ENCODE measurements at places on chromosomes 7 and 10. TPM values are rescaled to one million over a fixed set of nuclear protein-coding genes. Genes with fewer than 3 reads are reported as not detected.
A peak's percentile ranks its signal among the peaks of the same experiment; 100 is the strongest.

Gene CPA2
- total RNA-seq = not detected

Gene AKR1C4
- not detected for total RNA-seq

Gene OR2A42
- total RNA-seq = not detected

Gene C10orf62
- not detected for total RNA-seq

Gene CPVL
- total RNA-seq = not detected

Gene AKR1C8
- total RNA-seq = not detected

Gene TRPV5
- total RNA-seq = not detected

DNA sequence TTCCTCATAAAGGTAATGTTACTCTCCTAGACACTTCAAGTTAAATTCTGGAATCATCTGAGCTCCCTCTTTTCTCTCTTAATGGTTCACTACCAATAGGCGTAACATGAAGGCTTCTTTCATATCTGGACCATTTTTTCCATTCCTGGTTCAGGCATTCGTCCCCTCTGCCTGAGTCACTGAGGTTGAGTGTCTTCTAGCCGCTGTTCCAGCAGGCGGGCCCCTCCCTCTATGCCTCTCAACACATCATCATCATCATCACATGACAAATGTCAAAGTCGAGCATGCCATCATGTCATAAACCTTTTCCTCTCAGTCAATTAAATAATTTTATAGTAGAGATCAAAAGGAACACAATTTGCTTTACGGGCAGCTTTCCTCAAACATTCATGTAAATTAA, 168.9 kb upstream of the ASAH2 start:
- no peak for DNase-seq

GRCh38 chr7:16271355-16271915, 149.9 kb downstream of the CRPPA start:
- no peak for DNase-seq

DNA sequence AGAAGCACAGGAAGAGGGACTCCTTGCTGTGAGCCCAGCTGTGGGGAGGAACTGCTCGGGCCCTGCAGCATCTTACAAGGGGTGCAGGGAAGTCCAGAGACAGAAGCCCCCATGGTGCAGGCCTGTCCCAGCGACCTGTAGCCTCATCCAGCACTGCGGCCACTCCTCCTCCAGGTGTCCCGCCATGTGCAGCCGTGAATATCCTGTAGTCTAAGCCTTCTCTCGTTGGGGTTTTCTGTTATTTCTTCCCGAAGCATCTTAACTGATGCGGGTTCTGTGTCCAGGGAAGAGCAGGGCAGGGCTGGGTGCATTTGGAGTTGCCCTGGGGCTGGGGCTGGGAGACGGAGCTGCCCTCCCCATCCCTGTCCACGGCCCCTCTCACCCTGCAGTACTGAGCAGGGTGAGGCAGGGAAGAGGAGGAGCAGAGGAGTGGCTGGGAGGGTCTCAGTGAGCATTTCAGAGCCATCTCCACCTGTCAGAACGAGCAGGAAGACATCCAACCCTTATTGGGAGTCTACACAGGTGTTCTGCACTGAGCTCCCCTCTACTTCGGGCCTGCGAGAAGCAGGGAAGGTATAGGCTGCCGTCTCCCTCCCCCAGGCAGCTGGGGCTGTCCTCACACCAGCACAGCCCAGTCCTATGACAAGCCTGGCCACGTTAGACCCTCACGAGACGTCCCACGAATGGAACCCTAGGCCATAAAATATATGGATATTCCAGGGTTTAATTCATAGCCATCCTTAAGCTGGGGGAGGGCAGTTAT, 494.5 kb downstream of the DNAJB6 start:
- DNase-seq = no peak

GRCh38 chr10:75929630-75930161, 498.3 kb downstream of the LRMDA start:
- DNase-seq = no peak

- DNase-seq = no peak
These were observed 18.8 kb downstream of the MMD2 start for GRCh38 chr7:4939971-4940728.

GRCh38 chr10:58322072-58322834, 12.6 kb upstream of the UBE2D1 start:
- peak; percentile 10 for DNase-seq

DNA sequence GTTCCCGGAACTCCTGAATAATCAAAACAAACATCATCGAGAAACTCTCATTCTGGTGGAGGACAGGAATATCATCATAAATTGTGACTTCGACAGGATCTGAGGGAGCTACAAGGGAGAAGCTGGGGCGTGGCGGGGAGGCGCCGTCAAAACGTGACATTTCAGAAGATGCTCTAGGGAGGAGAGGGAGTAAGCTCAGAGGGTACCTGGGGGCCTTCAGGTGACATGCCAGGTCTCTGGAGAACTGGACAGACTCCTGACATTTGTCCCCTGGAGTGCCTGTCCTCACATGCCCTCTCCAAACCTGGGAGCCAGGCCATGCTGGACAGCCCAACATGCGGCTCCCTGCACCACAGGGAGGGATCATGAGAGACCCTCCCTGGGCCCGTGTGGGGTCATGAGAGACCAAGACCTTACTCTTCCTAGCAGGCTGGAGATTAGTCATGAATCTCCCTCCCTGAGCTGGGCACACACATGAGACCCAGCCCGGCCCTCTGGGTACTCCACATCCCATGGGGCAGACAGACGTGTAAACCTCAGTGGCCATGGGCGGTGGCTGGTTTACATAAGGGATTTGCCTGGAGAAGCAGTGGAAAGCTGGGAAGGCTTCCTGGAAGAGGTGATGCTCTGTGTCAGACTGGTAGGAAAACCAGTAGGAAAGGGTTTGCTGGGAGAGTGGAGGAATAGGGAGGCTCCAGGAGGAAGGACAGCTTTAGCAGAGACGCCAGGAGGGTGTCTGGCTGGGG, 81.0 kb downstream of the MYL10 start:
- DNase-seq = no peak

DNA sequence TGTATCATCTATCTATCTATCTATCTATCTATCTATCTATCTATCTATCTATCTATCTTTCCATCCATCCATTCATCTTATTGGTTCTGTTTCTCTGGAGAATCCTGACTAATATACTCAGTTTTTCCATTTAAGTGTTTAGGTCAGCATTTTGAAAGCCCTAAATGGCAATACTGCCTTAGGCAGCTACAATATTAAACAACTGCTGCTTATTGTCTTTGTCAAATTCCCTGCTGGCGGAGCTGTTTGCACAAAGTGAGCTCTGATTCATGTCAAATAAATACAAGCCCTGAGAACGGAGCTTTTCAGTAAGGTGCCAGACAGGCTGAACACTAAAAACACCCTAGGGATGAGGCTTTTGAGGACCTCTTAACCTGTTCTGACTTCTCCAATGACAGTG, 7.1 kb upstream of the KLHL7 start:
- DNase-seq = no peak

GRCh38 chr7:107660381-107661080, at the start of gene SLC26A4:
Gene SLC26A4, plus strand, starts transcription at chr7:107660828. Its CDS starts 814 bp downstream, at chr7:107661642.
- no peak for DNase-seq

- peak; percentile 13 for DNase-seq
These were observed at the start of gene CLDN3 for GRCh38 chr7:73770002-73770859. Gene CLDN3, minus strand, starts transcription at chr7:73770270. Its CDS starts 221 bp downstream, at chr7:73770049.

DNA sequence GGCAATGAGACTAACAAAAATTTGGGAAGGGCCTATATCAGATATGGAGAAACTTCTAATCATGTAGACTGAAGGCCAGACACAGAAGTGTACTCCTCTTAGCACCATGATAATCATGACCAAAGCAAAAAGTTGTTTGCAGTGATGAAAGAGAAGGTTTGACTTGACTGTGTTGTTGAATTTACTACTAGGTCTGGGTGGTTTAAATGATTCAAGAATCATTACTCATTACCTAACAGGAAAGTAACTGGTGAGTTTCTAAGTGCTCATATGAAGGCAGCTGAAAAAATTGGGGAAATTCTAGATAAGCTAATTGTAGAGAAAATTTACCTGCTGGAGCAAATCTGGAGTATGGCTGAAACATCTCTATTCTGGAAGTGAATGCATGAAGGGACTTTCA, 451.5 kb upstream of the SORCS1 start:
- DNase-seq = no peak

DNA sequence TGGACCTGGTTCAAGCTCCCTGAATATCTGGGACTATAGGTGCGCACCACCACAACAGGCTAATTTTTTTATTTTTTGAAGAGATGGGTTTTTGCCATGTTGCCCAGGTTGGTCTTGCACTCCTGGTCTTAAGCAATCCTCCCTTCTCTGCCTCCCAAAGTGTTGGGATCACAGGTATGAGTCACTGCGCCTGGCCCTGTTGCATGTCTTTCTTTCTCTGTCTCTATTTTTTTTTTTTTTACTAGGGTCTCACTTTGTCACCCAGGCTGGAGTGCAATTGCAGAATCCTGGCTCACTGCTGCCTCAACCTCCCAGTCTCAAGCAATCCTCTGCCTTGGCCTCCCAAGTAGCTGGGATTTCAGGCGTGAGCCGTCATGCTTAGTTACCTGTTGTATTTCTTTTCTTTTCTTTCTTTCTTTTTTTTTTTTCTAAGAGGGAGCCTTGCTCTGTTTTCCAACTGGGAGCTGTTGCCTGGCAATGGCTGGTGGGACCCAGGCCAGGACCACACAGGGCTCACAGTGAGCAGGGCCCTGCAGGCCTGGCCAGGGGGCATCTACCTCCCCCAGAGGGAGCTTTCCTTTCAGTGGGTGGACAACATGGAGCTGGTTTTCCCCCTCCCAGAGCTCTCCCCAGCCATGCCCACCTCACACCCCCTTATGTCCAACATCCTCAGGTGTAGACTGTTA, 6.0 kb downstream of the MYL7 start:
- no peak for DNase-seq

DNA sequence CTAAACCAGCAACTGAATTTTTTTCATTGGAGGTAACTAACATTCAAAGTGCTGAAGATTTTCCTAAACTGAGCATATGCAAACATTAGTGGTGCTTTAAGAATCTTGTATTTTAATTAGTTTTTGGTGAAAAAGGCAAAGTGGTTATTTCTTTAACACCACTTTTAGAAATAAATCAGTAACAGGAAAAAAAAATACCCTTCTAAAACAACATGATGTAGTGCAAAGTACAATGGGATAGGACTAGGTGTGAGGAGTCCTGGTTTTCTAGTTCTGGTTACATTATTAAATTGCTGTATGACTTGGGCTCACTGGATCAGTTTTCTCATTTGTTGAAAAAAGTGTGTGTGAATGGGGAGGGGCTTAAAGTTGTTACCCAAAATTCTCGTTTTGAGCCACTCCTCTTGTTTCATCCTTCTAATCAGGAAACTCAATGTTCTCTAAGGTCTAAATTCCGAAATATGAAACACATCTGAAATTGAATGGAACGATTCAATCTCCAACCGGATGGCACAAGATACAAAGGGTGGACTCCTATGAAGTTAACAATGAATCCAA, 1.8 kb downstream of the WASL start:
- DNase-seq = peak; percentile 11

DNA sequence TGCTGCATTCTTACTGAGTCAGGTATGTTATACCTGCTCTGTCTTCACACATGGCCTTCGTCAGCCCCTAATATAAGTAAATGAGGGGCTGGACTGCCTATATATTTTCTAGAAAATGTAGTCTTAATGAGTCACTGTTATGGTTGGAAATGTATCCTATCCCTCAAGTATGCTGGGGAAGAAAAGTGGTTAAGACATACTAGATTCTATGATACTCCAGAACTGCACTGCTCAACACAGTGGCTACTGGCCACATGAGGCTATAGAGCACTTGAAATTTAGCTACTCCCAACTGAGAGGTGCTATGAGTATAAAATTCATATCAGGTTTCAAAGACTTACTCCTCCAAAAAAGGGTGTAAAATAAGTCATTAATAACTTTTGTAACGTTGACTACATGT, 104.3 kb upstream of the STEAP1B start:
- no peak for DNase-seq

DNA sequence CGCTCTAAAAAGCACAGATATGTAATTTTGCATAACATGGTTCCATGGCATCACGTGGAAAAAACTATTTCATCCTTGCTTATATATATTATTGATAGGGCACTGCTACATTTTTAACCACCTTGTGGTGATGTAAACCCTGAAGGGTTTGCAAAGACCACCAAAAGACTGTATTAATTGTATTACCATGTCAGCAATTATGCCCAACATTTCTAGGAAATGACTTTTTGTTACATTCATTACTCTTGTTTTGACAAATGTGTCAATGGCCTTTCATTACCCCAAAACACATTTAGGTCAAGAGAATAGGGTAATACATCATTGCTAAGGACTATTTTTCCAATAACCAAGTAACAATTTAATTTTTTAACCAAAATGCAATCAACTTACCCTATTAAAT, 142.2 kb downstream of the NRCAM start:
- DNase-seq = no peak

DNA sequence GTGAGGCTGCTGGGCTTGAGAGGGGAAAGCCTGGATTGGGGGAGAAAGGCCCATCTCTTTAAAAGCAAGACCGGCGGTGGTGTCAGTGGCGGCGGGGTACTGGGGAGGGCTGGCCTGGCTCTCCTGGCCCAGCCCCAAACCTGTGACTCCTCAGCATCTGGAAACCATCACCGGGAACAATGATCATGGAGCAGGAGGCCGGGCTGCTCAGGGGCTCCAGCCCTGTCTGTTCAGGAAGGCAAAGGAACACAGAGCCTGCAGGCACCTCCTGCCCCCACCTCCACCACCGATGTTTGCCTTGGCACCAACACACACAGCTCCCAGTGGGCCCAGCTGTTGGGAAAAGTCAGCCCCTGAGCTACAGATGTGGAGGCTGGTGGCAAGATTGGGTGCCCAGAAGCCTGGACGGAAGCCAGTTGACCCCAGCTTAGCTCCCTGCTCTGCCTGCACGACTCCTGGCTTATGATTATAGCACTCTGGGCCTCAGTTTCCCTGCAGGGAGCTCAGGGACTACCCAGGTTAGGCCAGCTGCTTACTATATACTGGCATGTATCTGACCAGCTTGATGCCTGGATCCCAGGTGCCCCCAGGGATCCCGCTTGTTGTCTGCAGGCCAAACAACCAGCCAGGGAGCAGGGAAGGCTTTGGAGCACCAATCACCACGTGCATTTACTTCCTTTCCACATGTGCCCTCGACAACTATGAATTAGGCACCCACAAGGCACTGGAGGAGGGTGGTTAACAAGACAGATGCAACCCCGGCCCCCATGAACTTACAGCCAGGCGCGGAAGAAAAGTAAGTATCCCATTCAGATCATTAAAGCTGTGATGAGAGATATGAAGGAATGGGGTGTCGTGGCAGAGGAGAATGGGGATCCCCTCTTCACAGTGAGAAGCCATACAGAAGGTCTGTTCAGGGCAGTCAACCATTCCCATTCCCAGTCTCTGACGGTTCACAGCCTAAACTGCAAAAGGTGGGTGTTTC, 37.3 kb downstream of the ZCCHC24 start:
- DNase-seq = no peak
